ENCODE measurements at places on chromosomes 7 and 10.
A peak's percentile ranks its signal among the peaks of the same experiment; 100 is the strongest.

DNA sequence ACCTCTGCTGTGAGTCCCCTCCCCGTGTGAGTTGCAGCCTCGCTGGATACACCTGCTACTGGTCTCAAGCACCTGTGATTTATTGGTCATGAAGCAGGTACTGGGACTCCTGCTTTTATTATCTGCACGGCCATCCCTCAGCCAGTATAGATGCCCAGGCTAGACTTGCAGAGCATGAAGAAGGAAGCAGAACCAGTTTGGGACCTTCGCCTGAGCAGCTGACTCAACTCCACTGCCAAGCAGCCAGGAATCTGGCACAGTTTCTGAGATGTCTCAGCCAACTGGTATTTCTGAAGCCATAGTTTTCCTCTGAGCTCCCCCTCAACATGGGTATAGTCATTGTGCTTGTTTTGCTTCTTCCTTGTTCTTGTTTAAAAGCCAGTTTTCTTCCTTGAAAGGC, 28.0 kb upstream of the SLC39A12 start:
- DNase-seq: no peak

- no peak for DNase-seq
These were observed 53.0 kb downstream of the CREB3L2 start for GRCh38 chr7:137948845-137949330.

DNA sequence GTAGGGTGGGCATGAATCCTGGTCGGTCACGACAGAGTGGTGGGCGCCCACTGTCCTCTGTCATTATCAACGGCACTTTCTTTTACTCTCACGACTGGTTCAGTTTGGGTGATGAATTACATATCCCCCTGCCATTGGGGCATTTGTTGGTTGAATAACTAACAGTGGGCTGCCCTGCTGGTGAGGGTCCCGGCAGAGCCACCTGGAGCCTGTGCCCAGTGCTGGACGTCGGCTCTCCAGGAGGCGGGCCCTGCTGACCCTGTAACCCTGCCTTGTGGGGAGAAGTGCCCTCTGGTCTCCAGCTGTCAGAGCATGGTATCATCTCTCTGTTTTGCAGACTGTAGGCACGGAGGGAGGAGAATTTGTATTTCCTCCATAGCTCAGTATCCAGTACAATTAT, 199.1 kb downstream of the GLRX3 start:
- DNase-seq: no peak

DNA sequence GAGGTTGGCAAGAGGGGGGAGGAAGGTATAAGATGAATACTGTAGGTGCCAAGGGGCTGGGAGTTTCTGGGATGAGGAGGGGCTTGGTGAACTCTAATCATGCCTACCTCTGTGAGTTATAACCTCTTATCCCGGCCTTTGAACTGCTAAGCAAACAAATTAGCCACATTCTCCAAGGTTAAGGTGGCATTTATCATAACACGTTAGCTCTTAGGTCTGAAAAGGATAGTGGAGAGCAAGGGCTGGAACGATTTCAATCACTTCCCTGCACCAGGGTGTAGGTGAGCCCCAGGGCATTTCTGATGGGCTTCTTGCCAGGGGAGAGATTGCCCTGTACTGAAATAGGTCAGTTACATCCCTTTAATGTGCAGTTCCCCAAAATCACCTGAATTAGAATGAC, 28.6 kb upstream of the DMBT1 start:
- no peak for DNase-seq

- DNase-seq: no peak
These were observed 393.5 kb downstream of the HTR7 start for GRCh38 chr10:90464329-90464728.

DNA sequence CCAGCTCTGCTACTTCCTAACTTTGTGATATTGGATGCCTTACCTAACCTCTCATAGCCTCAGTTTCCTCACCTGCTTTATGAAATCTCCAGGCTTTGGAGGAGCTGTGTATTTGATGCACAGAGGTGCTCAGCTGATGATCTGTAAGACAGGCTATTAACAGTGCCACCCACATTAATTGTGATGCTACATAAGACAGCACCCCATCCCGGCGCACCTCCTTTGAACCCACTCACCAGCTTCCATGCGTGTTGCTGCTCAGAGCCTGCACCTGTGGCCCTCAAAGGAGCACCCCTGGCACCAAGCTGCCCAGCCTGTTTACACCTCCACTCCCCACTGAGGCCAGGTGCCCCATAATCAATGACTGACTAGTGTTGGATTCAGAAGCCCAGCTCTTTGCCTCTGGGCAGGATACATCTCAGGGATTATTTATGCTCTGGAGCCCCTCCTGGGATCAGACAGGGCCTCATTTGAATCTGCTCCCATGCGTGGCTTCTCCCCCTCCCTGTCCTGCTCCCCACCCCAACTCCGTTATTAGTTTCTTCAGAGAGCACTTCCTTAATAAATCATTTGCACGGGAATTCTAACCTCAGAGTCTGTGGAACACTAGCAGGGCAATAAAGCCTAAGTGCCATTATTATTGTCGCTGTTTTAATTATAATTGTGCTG, 87.7 kb downstream of the GFRA1 start:
- no peak for DNase-seq

GRCh38 chr10:127470911-127471310, 78.2 kb upstream of the NPS start:
- DNase-seq: no peak

GRCh38 chr7:142412551-142413193, 154.8 kb upstream of the PRSS58 start:
- DNase-seq: peak; percentile 25

- no peak for DNase-seq
These were observed 16.4 kb upstream of the SLC26A5 start for GRCh38 chr7:103462358-103462757.

DNA sequence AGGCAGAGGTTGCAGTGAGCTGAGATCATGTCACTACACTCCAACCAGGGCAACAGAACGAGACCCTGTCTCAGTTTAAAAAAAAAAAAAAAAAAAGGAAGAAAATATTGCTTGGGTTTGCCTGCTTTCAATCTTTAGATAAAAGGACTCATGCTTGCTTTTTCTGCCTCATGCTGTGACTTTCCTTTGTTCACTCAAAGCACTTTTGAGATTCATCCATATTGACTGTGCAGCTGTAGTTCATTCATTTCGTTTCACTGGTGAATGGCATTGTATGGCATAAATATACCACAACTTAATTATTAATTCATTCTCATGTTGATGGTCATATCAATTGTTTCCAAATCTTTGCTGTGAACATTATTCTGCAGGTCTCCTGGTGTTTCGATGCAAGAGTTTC, 97.6 kb upstream of the NFE2L3 start:
- no peak for DNase-seq

DNA sequence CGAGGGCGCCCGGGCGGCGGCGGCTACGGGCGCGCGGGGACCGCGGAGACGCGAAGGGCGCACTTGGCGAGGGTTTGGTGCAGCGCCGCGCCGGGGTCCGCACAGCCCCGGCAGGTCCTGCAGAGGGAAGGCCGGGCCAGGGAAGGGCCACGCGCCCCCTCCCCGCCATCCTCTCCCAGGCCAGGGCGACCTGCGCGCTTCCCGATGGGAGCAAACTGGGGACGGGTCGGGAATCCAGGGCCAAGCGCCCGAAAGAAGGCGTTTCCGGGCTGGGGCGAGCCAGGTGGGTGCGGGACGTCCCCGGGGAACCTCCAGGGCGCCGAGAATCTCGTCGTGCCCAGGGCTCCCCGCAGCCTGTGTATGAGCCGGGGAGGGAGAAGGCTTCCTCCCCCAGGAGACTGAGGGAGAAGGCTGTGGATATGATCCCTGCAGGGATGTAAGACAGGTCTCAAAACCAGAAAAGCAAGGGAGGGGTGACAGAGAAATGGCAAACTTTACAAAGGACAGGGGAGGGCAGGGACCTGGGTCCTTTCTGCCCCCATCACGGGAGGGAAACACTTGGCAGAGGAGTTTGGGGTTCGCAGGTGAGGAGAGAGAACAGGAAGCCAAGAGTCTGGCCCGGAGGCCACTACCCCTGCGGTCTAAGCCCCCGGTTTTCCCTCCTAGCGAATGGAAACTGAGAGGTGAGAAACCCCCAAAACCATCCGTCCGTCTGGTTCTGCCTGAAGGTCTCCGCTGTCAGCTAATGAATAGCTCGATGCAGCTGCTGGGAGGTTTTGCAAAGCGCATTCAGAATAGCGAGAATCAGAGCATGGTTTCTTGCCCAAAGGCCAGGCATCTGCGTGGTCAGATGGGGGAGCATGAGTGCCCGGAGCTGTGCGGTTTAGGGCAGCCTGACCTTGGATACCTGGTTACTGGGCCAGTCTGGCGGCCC, 674 bp downstream of the AMZ1 start:
- DNase-seq: no peak

DNA sequence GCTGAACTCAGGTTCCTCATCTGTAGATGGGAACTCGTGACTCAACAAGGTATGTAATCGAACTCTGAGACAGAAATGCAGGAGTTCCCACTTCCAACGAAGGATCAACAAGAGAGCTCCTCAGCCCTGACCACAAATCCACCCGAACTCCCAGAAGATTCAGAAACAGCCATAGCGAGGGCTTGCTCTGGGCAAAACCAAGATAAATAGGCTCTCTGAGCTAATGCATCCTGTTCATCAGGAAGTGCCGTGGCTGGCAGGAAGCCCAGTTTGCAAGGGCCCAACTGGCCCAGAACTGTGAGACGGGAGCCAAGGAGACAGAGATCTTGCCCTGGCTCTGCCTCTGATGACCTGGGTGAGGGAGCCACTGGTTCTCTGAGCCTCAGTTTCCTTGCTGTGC, 141.7 kb upstream of the PFKP start:
- no peak for DNase-seq

DNA sequence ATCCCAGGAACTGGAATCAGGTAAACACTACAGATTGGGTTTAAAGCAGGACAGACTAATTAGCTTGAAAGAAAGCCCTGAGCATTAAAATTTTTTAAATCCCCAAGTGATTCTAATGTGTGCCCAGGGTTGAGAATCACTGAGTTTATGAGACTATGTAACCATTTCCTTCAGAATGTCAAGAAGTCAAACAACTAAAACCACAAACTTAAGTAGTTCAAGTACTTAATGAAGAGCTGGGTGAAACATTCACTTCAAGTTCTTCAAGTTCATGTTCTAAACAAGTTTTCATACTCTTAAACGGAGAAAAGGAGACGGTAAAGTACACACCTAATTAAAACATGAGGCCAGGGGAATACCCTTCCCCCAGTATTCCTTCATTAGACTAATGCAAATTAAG, 28.2 kb upstream of the TLL2 start:
- no peak for DNase-seq

- DNase-seq: no peak
These were observed 201.4 kb downstream of the FZD1 start for GRCh38 chr7:91465595-91466061.

GRCh38 chr7:117859246-117859812, 13.9 kb downstream of the CTTNBP2 start:
- DNase-seq: no peak

GRCh38 chr10:49080965-49081364, 34.4 kb downstream of the VSTM4 start:
- no peak for DNase-seq

DNA sequence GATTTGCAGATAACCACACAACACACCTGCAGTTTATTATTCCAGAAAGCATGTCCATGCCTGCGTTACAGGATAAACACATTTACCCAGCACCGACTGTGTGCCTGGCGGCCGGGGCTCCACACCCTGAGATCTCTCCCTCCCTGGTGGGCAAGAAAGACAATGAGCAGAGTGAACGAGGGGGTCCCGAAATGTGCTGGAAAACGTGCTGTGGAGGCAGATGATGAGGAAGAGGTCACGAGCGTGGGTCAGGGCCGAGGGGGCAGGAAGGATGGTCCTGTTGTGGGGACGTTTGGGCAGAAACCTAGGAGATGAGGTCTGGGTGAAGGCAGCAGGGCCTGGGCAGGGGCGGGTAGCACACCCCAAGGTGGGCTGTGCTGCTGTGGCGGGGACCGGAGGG, 86.9 kb downstream of the DYNC2I1 start:
- DNase-seq: no peak

- no peak for DNase-seq
These were observed 227.7 kb downstream of the MAD1L1 start for GRCh38 chr7:2004841-2005725.

DNA sequence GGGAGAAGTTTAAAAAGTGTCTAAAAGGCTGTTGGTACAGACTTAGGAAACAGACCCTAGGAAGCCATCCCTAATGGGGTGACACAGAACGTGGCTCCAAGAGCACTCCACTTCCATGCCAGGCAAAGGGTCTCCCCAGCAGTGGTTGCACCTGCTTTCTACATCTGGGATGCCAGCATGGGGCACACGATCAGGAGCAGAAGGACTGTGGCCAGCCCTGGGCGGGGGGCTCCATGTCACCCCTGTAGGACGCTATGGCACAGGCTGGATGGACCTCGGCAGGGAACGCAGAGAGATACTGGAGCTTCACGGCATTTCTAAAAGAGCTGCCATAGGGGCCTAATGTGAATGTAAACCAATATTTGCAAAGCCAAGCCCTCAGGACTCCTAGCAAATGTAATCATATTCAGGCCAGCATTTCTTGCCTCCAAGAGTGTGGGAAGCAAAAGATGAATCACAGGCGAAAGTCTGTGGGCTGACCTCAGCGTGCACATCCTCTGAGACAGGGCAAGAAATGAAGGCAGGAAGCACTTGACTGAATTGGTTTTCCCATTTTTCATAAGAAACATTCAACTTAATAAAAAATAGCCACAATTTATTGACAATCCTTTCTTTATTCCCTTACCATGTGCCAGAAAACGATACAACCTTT, 93.9 kb downstream of the ATXN7L1 start:
- DNase-seq: no peak

- no peak for DNase-seq
These were observed 166.3 kb downstream of the TNS3 start for GRCh38 chr7:47415318-47416212.

DNA sequence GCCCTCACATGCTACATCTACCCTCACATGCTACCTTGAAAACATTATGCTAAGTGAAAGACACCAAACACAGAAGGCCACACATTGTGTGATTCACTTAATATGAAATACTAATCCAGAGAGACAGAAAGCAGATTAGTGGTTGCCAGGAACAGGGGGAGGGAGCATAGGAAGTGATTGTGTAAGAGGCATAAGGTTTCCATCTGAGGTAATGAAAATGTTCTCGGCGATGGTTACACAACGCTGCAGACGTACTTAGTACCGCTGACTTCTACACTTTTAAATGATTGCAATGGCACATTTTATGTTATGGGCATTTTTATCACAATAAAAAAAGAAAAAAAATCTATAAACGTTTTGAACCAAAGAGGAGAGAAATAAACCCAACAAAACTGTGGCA, 742.3 kb downstream of the TYW1 start:
- no peak for DNase-seq

GRCh38 chr7:105094966-105095365, 81.0 kb downstream of the KMT2E start:
- no peak for DNase-seq

DNA sequence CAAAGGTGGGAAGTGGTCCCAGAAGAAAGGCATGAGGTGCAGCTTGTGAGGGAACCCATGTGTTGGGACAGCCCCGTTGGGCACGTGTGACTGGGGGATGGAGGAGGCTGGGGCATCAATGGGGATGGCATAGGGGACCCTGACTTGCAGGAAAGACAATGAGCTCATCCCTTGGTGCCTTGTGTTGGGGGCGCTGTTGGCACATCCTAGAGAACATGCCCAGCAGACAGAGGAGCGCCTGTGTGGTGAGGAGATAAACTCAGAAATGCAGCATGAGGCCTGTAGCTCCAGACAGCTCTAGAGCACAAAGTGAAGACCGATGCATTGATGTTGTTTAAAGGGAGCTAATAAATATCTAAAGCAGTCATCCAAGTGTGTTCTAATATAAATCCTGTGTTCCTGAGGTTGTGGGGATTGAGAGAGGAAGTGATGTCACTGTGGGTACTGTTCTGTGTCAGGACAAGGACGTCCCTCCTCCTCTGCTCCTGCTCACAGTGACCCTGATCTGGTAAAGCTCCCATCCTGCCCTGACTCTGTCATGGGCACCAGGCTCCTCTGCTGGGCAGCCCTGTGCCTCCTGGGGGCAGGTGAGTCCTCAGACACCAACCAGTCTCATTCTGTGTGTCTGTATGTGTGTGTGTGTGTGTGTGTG, 126.1 kb upstream of the PRSS58 start:
- no peak for DNase-seq
